Left renal cortex interstitium (tissue), 4 donors: ENCODE measurements at places on chromosomes 6 and 20.

DNA sequence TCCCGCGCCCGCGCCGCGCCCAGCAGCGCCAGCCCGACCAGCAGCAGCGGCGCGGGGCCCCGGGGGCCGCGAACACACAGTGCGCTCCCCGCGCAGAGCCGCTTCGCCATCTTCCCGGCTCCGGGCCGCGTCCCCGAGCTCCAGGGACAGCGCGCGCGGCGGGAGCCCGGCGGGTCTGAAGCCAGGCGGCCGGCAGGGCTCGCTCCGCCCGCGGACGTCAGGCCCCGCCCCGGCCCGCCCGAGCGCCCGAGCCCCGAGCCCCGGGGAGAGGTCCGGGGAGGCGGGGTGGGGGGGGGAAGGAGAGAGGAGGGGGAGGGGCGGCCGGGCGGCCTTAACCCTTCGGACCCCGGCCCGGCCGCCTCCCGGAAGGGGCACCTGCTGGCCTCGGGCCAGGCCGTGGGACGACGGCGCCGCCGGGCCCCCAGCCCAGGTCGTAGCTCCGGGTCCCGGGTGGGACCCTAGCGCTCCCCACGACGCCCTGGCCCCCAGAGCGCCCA is at the start of gene LAMA5:
TSS of gene LAMA5 (minus strand) at position 177 of the 497 bp plus-strand sequence. CDS start at position 110, 67 bp downstream.
- no peak for DNase-seq

GRCh38 chr6:137884149-137884909 is 17.3 kb downstream of the TNFAIP3 start:
- no peak for DNase-seq

- no peak for DNase-seq
These were observed 20.2 kb upstream of the TNFAIP3 start for GRCh38 chr6:137846772-137847313.

DNA sequence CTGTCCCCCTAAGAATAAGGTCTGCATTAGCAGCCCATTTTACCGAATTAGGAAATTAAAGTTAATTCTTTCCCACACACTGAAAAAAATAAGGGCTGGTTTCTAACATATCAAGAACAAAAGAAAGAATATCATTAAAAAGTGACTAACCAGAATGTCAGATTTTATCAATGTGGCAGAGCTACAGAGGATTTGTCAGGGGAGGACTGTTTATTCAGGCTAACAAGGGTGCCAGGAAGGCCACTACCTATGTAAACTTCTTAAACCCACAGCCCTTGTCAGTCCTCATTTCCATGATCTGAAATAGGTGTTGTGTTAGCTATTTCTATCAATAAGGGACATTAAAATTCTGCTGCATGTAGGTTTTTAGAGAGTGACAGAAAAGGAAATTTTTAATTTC is 76.4 kb downstream of the BACH2 start:
- no peak for DNase-seq

DNA sequence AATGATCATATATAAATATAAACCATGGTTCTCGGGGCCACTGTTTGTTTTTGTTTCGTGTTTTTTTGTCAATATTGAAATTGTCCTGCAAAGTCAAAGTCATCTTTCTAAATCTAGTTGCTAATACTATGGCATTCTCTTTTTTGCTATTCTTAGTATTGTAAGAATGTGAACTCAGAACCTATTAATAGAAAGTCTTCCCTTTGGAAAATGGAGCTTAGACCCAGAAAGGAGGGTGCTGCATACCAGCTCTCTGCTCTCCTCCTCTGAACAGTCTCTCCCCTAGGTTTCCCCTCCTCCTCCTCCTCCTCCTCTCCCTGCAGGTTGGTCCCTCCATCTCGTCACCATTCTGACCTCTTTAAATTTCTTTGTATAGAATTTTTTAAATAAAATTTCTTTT is 150.4 kb upstream of the CCN2 start:
- no peak for DNase-seq

GRCh38 chr6:7707787-7708186 is 18.1 kb upstream of the BMP6 start:
- no peak for DNase-seq

DNA sequence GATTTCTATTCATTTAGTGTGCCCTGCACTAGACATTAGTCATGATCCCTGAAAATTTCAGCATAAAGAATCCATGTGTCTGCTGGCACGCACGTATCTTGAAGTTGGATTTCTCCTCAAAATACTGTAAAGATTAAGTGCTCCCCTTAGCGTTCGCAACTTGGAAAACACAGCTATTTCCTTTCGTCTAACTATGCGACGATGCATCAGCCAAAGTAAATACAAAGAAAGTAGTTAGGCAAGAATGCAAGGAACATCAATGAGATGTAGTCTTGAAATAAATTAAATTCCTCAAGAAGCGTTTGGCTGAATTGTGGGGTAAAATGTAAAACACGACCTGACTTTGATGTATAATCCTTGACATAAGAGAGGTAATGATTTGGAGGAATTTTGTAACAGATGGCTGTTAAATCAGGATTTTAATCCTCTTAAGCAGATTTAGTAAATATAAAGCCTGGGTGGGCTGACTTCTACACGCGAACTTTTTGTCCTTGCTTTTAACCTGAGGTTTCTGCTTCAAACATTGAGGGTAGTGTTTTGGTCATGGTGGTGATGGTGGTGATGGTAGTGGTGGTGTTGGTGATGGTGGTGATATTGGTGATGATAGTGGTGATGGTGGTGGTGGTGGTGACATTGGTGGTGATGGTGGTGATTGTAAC is 88.2 kb downstream of the FOXF2 start:
- peak; percentile 19 for DNase-seq

DNA sequence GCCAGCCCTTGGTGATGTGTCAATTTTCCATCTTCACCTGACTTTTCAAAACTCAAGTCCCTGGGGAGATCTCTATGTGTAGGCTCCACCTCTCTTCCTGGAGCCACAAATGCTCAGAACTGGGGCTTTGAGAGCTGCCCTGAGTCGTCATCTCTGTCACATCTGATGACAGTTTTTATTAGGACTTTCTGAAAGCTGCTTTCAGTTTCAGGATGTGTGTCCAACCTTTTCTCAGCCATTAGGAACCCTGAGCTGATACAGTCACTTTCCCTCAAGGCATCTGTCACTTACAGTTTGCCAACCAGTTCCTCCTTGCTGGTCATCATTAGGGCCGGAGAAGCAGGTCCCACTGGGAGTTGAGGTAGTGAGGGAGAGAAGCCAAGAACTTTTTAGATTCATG is 365.9 kb upstream of the CHD6 start:
- DNase-seq = no peak

DNA sequence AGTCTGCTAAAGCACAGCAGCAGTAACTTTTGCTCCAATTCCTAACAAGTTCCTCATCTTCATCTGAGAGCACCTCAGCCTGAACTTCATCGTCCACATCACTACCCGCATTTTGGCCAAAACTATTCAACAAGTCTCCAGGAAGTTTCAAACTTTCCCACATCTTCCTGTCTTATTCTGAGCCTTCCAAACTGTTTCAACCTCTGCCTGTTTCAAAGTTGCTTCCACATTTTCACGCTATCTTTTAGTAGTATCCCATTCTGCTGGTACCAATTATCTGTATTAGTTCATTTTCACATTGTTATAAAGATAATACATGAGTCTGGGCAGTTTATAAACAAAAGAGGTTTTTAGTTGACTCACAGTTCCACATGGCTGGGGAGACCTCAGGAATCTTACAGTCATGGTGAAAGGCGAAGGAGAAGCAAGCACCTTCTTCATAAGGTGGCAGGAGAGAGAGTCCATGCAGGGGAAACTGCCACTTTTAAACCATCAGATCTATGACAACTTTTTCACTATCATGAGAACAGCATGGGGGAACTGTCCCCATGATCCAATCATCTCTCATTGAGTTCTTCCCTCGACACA is 99.4 kb upstream of the GRIK2 start:
- no peak for DNase-seq

- no peak for DNase-seq
These were observed 216.4 kb downstream of the UNC5CL start for GRCh38 chr6:40822619-40823018.

DNA sequence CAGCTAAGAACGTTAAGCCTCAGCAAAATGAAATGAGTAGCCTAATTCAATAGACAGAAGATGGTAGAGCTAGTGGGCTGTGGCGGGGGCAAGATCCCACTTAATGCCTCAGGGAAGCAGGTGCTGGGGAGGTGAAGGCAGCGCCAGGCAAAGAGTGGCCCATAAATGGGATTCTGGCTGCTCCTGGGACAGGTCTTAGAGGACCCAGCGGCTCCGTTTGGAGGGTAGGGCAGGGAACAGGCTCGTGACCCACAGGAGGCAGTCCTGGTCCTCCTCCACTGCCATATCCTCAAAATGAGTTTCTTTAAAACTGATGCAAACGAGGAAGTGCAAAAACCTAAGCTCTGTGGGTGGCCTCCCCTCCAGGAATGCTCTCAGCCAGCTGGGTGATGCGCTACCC is 32.7 kb downstream of the SAYSD1 start:
- no peak for DNase-seq

DNA sequence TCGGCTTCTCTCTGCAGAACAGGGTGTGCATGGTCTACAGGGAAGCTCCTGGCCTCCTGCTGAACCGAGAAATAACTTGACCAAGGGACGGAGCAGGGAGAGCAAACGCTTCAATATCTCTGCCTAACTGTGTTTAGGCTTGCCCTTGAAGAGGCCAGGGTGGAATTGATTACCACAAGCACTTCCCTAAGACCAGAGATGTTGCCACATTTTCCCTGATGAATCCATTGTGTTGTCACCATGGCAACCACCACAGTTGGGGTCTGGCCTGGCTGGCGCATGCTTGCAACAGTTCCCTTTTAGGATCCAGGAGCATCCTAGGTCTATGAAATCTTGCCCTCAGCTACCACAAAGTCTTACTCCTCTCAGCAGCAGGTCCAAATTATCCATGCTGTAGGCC is 213.5 kb upstream of the SULF2 start:
- no peak for DNase-seq

- no peak for DNase-seq
These were observed 83.6 kb upstream of the C20orf144 start for GRCh38 chr20:33578510-33578909.

DNA sequence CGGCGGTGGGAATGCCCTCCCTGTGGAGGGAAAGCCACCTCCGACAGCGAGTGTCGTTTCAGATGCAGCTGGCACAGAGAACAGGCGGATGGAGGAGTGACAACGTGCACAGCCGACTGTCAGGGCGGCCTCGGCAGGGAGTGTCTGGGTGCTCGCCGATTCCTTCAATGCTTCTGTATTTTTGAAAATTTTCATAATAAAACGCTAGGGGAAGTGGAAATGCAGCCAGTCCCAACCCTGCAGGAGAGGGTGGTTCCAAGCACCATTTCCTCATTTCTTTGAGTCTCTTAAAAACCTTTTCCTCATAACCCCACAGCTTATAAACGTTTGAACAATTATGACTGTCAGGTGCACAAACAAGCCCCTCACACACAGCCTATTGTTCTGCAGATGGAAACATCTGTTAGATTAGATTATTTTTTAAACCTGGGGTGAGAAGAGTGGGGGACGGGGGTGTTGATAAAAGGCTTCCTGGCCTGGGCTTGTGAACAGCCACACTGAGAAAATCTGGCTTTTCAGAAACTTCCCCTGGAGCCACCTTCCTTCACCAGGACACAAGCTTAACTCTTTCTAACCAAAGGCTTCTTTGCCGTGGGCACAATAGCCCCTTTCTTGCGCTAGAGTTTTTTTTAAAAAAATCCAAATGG is 228.9 kb downstream of the ANKRD60 start:
- no peak for DNase-seq

DNA sequence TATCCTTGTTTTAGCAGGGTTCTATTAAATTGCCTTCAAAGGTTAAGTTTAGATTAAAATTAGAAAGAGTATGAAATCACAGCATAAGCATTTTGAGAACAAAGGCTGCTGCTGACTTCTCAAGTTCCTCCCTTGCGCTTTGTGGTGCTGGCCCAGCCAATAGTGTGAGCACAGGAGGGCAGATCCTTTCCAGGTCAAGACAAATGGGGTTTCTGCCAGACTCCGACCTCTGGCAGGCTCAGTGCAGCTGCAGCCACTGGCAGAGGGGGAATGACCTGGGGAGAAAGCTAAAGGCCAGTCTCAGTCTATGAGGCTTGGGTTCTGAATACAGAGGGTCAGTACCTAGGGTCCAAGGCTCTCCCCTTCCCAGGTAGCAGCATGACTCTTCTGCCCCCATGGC is 27.0 kb downstream of the CLIC5 start:
- DNase-seq = no peak

DNA sequence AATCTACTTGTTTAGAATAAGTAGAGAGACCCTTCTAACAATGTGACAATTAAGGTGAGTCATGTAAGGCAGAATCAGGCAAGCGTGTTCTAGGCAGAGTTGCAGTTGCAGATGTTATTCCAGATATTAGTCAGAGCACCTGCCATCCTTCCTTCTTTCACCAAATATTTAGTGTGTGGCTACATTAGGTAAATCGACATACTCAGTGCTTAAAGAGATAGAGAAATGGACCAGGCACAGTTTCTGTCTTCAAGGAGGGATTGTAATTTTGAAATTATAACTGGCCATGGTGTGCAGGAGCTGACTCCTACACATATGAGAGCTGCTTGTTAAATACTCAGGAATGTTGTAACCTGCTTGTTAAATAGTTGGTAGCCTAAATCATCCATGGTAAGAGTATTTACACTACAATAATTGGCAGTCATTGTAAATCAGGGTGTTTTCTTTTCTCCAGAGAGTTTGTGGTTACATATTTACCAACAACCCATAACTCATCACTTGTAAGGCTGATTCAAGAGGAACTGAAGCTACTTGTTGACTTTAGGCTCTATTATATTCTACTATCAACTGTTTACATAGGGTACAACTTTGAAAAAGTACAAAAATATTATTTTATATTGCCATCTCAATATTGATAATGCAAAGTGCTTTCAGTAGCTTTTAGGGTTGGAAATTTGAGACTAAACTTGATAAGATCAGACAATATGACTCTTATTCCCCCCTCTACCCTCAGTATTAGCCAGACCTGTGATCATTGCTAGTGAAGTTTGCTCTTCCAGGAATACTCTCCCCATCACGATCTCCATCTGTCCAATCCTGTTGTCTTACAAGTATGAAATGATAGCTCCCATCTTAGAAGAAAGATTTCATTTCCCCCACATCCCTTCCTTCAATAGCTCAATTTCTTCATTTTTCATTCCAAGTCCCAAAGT is 607.1 kb downstream of the COL12A1 start:
- no peak for DNase-seq

GRCh38 chr20:32195581-32195980 is 12.0 kb downstream of the PLAGL2 start:
- no peak for DNase-seq

GRCh38 chr6:169044381-169045230 is 209.0 kb downstream of the THBS2 start:
- no peak for DNase-seq

GRCh38 chr6:158863646-158864045 is 44.5 kb upstream of the EZR start:
- DNase-seq = no peak

GRCh38 chr20:63067266-63067635 is 60.5 kb upstream of the BHLHE23 start:
- DNase-seq = no peak

- no peak for DNase-seq
These were observed 73.0 kb upstream of the MYLIP start for GRCh38 chr6:16055852-16056251.

GRCh38 chr6:1524040-1524480 is 85.7 kb upstream of the FOXC1 start:
- peak; percentile 47 for DNase-seq

DNA sequence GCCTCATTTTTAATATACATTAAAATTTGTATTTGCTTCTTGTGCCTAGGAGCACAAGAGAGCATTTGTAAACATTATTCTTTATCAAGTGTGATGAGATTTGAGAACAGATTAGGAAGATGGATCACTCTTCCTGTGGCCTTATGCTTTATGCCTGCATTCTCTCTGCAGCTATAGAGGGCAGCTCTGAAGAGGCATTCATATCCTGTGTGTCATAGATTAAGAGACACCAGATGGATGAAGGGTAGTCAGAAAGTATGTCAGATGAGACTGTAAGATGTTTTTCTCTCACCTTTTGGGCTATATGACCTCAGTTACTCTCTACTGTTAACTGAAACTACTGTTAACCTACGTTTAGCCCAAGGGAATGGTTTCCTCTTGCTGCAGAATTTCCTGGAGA is 61.4 kb downstream of the DNAH8 start:
- no peak for DNase-seq
